Activated CD8-positive, alpha-beta memory T cell treated with anti-CD3 and anti-CD28 coated beads, Interleukin-2, amount 50 U/mL, for 4 hours (primary cell): ENCODE measurements at places on chromosomes 13 and 19.
A peak's percentile ranks its signal among the peaks of the same experiment; 100 is the strongest.

DNA sequence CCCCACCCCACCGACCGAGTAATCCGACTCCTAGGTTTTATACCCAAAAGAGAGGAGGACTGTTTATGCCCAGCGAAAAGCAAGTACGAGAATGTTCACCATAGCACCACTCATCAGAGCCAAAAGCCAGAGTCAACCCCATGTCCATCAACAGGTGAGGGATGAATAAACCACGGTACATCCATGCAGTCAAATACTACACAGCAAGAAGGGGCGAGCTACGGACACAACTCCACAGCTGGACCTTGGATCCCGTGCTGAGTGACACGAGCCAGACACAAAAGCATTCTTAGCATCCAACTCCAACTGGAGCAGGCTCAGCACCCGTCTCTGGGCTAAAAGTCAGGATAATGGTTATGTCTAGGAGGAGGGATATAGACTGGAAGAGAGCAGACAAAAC is 12.2 kb upstream of the RABAC1 start:
- no peak for DNase-seq

- DNase-seq = no peak
Observed at GRCh38 chr13:53005626-53006025, 23.0 kb upstream of the OLFM4 start.

DNA sequence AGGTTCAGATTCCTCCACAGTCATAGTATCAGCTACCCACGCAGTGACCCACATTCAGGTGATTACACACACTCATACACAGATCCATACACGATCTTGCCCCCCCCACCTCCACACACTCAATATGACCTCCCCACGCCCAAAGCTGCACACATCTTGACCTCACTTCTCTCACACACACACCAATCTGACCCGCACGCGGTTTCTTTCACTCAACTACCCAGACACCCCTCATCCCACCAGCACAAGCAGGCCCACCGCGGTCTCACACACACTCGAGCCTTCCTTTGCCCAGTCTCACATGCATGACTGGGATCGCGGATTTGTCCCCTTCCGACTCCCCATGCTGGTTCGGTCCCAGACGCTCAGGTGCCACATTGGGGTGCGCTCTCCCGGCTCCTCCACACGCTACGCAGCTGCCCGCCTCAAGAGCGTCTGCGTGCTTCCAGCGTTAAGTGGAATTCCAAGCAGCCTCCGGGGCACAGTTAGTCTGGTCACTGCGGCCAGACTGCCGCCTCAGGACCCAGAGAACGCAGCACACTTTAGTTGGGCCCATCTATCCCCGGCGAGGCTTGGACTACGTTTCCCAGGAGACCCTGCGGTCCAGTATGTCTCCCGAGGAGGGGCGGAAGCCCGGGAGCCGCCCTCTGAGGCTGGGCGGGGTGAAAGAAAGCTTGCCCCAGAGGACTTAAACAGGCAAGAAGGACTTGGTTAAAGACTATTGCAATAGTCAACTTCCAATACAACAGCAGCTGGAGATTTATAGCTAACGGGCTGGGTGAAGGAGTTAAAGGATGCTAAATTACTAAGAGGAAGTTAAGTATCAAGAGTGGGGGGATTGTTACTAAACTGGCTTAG is 746 bp upstream of the ZNF345 start:
- DNase-seq = peak; percentile 89

GRCh38 chr19:13856497-13856896 is 20.4 kb upstream of the NANOS3 start:
- DNase-seq = no peak

DNA sequence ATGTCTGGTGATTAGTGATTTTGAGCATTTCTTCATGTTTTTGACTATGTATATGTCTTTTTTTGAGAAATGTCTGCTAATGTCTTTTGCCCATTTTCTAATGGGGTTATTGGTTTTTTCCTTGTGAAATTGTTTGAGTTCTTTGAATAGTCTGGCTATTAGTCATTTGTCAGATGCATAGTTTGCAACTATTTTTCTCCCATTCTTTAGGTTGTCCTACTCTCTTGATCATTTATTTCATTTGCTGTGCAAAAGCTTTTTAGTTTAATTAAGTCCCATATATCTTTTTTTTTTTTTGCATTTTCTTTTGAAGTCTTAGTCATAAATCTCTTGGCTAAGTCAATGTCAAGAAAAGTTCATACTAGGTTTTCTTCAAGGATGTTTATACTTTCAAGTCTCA is 449.8 kb downstream of the DACH1 start:
- no peak for DNase-seq

GRCh38 chr13:52659340-52659739 is 6.7 kb downstream of the SUGT1 start:
- no peak for DNase-seq

DNA sequence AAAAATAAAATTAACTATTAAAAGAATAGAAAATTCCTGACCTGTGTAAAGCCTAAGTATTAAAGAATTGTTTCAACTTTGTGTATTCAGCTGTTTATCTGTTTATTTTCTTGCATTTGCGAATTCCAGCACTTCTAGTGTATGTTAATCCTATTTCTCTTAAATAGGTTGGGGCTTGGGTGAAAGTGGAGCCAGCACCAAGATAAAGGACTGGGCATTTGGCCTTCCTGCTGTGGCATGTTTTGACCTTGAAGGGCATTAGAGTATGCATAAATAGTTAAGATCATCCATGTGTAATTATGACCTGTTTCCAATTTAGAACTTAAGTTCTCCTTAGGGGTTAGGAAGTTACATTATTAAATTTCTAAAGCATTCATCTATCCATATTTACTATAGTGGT is 151.3 kb downstream of the NBEA start:
- DNase-seq = no peak

DNA sequence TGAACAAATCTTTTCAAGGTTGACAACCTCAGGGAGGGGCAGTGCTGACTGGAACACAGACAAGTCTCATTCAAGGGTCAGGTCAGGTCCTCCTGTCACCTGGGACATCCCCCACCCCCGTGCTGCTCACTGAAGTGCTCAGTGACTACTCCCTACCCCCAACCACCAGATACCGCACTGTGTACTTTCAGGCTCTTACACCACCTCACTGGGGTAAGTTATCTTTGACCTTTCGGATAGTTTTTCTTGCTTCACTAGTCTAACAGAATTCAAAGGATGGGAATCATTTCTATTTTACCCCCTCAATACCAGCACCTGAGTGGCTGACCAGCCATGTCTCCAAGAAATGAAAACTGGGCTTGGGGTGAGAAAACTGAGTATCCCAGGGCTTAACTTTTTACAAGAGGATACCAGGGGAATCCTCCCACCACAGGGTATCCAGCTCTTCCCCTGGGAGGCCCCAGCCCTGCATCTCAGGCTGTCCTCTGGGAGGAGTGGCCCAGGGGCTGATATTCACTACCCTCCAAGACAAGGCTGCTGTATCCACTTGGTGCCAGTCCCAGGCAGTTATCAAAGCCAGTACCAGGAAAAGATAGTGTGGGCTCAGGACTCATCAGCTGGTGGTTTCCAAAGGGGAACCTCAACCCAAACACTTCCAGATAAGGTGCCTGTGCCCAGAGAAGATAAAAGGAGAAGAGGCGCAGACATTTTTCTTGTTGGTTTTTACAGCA is 2.1 kb downstream of the ZNF563 start:
- DNase-seq = peak; percentile 80

- DNase-seq = no peak
Observed at GRCh38 chr19:47467914-47468313, 3.8 kb downstream of the SLC8A2 start.

- no peak for DNase-seq
Observed at GRCh38 chr19:8386990-8387389, 3.2 kb upstream of the RAB11B start.

DNA sequence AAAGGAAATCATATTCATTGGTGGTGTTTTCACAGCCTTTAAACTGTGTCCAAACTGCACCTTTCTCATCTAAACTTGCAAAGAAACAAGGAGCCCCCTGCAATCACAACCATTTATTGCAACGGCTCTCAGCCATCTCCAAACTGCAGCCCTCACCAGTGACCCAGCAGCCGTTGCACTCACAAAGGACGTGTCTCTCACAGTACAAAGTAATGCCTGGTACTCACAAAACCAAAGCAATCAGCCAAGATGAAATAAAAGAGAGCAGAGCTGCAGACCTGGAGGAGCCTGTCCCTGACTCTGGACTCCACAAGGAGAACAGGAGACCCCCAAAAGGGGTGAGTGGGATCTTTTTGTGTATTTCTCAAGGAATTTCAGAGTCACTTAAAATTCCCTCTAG is 20.2 kb upstream of the CEACAM21 start:
- no peak for DNase-seq

DNA sequence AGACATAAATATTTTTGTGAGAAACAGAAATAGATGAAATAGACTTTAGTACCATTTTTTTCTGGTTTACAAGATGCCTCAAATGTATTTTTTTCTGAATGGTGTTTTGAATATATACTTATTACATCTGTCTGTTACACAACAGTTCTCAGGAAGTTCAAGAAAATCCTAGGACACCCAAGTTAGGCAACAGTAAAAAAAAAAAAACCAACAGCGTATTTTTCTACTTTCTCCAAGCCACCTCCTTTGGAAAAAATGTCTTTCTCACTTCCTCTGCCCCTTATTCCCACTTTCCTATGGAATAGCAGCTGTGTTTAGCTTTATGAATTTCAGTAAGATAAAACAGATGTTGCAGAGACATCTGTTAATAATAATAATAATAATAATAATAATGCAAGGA is 489.6 kb upstream of the KLF12 start:
- DNase-seq = no peak

- peak; percentile 60 for DNase-seq
Observed at GRCh38 chr13:32587011-32587810, 959 bp downstream of the PDS5B start.

DNA sequence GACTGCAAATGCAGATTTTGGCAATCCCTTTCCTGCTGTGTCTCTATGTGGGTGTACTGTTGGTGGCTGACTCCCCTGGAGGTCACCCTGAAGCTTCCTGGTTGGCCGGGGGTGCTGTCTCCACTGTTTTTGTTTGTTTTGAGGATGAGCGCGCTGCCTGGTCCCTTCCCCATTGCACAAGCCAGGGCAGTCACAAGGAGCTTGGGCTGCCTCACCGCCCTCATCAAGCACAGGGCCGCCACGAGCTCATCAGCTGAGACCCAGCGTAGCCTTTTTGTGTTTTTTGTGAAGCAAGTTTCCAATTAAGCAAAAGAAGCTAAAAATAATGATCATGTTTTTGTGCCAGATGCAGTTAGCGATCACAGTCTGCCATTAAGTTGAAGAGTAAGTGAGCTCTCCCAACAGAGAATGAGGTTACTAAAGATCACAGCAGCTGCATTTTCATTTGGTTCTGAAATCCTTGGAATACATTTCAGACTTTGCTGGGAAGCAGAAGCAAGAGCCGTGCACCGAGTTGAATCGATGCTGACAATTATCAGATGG is 57.8 kb downstream of the GGACT start:
- no peak for DNase-seq

DNA sequence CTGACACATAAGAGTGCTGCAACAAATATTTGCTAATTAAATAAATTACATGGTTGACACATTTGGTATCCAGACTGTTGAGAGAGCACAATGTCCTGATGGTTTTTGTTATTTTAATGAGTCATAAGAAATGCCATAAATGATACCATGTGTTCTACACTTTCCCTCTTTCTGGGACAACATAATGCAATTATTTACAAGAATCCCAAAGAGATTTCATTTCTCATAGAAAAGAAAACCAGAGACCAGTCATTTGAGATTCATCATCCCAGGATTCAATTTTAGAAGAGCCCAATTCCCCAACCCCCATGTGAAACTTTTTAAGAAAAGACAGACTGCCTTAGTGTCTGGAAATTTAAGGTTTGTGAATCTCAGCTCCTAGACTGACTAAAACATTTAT is 399.6 kb downstream of the DCT start:
- DNase-seq = no peak

- no peak for DNase-seq
Observed at GRCh38 chr13:40440990-40441820, 225.2 kb downstream of the FOXO1 start.

DNA sequence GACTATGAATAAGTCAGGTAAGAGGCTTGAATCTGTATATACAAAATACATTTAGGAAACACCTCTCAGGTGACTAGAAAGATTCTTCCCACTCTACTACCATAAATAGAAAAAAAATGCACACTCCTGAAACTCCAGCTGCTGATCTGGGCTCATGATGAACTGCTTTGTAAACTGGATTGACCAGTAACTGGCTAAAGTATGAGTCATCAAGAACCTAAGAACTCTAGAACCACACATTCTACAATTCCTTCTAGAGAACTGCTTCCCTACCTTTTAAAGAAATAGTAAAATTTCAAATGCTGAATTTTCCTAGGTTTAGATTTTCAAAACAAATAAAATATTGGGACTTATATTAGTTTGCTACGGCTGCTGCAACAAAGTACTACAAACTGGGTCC is 55.2 kb downstream of the ELF1 start:
- DNase-seq = no peak

DNA sequence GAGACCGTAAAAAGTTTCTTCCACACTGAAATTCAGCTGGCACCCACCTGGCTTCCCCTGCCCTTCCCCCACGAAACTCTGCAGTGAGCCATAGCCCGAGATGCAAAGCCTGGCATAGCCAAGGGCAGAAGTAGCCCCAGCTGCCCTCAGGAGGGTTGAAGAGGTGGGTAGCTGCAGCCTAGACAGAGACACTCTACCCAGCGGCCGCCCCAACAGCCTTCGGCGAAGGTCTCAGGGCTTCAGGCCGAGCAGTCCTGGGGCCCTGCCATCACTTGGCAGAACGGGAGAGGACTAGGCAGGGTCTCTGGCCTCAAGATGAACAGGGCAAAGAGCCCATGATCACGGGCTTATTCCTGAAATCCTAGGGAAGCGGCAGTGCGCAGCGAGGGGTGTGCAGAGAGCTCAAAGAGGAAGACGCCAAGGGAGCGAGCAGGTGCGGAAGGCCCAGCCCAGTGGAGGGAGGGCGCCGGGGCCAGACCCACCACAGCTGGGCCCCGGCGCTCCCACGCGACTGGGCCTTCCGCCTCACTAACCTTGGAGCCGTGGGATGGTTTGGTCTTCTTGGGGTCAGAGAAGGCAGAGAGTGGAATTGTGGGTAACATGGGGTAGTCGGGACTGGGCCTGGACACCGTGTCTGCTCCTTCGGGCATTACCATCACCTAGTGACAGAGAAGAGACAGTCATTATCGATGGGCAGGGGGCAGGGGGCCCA is 53.2 kb downstream of the MLLT1 start:
- no peak for DNase-seq

DNA sequence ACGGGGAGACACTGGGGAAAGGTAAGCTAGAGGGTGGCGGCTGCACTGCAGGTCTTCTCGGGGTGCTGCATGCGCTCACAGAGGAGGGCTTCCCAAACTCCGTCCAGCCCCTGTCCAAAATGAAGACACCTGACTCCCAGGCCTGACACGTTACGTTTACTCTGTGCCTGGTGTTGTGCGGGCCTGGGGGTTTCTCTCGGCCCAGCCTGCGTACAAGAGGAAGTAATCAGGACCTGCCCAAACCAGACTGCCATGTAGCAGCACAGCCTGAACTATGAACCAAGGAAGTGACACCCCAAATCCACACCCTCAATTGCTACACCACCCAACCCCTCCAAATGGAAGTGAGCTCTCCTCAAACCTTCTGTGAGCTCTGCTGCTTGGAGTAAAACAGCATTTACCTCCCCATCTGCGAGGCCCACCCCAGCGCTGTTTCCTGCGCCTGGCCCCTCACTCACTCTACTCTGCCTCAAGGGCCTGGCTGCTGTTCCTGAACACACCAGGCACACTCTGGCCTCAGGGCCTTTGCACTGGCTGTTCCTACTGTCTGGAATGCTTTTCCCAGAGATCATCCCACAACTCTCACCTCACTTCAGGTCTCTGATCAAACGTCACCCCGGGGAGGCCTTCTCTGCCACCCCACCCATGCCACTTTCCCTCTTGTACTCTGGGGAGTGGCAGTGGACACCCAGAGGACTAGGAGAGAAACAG is 3.0 kb downstream of the HSPBP1 start:
- no peak for DNase-seq

GRCh38 chr19:11322269-11323024 is 17.0 kb downstream of the RAB3D start:
- no peak for DNase-seq
